Non-pigmented ciliary epithelial cell (primary cell): ENCODE measurements at places on chromosomes 12 and 14.

DNA sequence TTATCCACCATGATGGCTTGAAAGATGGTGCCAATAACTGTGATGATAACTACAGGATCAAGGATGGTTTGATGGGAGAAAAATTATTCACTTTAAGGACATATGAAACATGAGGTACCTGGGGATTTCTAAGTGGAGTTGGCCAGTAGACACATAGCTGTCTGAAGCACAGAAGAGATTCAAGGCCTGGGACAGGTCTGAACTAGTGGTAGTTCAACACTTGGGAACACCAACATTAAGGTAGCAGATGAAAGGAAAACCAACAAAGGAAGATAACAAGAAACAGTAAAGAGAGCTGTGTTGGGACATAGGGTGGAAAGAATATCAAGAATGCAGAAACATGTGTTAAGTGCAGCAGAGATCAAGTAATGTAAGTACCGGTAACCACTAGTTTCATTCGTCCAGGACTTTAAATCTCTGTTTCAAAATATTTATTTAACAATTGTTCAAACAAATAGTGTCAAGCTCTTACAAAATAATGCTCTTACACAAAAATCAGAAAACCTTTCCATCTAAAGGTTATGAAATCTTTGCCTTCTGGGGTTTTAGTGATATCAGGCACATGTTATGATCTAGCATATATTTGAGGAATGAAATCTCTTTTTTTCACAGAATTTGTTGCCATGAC is 104.7 kb downstream of the ST8SIA1 start:
- DNase-seq = no peak

- DNase-seq = no peak
Measured at GRCh38 chr12:131915000-131915689, 13.9 kb upstream of the PUS1 start.

GRCh38 chr12:14284184-14284722 is 81.2 kb upstream of the ATF7IP start:
- no peak for DNase-seq

GRCh38 chr12:55072083-55072482 is 52.3 kb downstream of the NEUROD4 start:
- no peak for DNase-seq

GRCh38 chr12:120799243-120800045 is 73.8 kb downstream of the ACADS start:
- DNase-seq = no peak

- no peak for DNase-seq
Measured at GRCh38 chr14:54387328-54387727, 9.5 kb upstream of the CDKN3 start.
